Peyer's patch (tissue), 4 donors: ENCODE measurements at places on chromosomes 2 and 18. TPM values are rescaled to one million over a fixed set of nuclear protein-coding genes. Genes with fewer than 3 reads are reported as not detected.

- DNase-seq: no peak
Observed at GRCh38 chr2:200788121-200788718, 23.5 kb upstream of the BZW1 start.

The RETREG2 gene
- total RNA-seq: 44.6 TPM

GRCh38 chr2:159912580-159912979, 114.6 kb upstream of the CD302 start:
- DNase-seq: no peak

The ST3GAL5 gene
- total RNA-seq: 20.2 TPM

GRCh38 chr18:24959051-24959476, 392.9 kb downstream of the ZNF521 start:
- no peak for DNase-seq

The SGPP2 gene
- total RNA-seq: 45.1 TPM

DNA sequence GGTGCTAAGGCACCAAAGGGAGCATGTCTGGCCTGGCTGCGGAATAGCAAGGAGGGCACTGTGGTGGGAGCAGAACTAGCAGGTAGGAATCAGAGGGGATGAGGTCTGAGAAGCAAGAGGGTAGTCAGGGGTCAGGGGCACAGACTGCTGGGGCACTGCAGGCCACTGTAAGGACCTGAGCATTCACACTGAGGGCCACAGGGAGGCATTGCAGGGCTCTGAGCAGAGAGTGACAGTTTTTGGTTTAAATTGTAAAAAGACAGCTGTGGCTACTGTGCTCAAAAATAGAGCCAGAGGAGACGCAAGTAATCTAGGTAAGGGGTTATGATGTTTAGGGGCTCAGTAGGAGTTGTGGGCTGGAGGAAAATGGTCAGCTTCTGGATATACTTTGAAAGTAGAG, 41.5 kb downstream of the ARHGAP25 start:
- DNase-seq: no peak

GRCh38 chr18:43486462-43486861, 209.2 kb upstream of the SYT4 start:
- no peak for DNase-seq

The RTP5 gene
- not detected for total RNA-seq

The TTR gene
- total RNA-seq: not detected

GRCh38 chr2:237721458-237721857, 77.1 kb upstream of the RBM44 start:
- no peak for DNase-seq

GRCh38 chr2:105887256-105887655, 142.5 kb downstream of the NCK2 start:
- no peak for DNase-seq

The C2orf78 gene
- total RNA-seq: not detected

GRCh38 chr18:58152891-58153290, 108.9 kb downstream of the NEDD4L start:
- no peak for DNase-seq

GRCh38 chr2:27751377-27751776, 20.1 kb upstream of the MRPL33 start:
- no peak for DNase-seq

DNA sequence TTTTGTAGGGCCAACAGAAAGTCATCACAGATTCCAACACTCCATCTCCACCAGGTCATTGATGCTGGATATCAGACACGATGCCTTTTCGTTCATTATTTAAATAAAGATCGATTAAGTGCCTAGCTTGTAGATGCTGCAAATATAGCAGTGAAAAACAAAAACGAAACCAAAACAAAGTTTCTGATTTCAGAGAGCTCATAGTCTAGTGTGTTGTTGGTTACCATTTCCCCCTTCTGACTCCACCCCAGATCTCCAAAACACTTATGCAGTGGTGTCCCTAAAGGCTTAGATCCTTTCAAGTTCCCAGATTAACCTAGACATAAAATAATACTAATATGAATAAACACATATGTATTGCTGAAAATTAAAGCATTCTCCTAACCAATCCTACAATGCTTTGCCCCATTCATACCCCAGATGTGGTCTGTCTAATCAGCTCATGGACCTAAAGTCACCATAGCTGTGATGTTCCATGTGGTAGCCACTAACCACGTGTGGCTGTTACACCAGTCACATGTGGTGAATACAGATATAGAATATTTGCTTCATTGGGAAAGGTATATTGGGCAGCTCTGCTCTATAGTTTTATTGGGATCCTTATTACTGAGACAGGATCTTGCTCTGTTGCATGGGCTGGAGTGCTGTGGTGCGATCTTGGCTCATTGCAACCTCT, 787.2 kb downstream of the TDRD15 start:
- DNase-seq: no peak

The SPDYA gene
- 0.35 TPM for total RNA-seq

GRCh38 chr18:2847317-2848246, 776 bp downstream of the EMILIN2 start:
- peak; percentile 55 for DNase-seq

- DNase-seq: no peak
Observed at GRCh38 chr2:43685357-43685756, 9.1 kb upstream of the C1GALT1C1L start.

DNA sequence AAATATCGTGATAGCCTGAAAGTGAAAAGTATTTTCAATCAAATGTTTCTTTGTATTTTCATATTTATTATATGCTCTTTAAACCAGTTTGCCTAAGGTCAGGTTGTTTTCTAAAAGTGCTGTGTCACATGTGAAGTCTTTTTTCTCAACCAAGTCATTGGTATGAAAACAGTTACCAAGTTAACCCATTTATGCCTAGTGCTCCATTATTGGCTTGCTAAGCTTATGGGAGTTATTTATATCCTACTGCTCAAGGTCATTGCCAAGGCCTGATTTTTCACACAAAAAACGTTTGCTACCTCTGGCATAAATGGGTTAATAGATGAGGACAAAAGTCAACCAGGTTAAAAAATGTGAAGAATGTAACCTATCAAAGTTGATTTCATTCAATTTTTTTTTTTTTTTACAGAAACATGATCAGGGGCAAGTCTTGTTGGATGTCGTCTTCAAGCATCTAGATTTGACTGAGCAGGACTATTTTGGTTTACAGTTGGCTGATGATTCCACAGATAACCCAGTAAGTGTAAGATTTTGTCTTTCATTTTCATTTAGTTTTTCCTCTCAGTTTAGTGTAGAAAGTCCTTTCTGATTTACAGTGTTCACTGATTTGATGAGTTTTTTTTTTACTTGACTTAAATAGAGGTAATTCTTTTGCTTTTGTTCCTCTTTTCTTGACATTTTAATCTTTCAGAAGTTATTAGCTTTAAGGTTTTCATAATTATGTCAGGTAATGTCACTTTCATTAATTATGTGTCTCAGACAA, 102.6 kb downstream of the PTPN4 start:
- no peak for DNase-seq

DNA sequence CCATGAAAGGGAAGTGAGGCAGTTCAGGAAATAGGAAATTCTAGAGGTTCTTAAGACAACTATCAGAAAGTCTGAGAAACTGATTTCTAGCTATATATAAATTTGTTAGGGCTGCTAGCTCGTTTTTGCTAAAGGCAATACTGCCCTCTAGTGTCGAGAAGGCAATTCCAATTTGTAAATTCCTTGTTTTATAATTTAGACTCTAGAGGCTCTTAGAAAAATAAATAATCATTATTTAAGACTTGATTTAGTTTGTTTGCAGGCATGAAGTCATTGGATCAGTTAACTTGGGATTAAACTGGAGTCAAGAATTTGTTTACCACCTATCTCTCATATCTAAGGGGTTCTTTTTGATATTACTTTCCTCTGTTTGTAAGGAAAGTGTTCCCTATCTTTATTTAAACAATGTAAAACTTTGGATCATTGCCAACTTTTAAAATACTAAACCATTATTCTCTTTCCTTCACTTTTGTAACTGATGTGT, 66.2 kb downstream of the ACVR2A start:
- DNase-seq: peak; percentile 45

DNA sequence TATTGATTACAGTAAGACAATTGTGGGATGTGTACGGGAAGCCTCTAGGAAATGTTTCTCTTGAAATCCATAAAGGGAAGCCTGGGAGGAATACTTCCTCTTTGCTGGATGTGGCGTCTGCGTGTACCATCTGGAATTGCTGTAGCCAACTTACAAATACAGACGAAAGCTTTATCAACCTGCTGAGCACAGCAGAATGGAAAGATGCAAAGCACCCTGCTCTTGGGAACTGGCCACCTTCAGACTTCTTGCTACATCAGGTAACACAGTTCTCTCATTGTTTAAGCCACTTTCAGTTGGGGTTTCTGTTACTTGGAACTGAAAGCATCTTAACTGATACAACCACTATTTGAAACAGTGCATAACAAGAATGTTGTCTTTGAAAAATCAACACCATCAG, 213.8 kb downstream of the HRH4 start:
- no peak for DNase-seq

The HMSD gene
- not detected for total RNA-seq

The WNT10A gene
- 0.27 TPM for total RNA-seq

DNA sequence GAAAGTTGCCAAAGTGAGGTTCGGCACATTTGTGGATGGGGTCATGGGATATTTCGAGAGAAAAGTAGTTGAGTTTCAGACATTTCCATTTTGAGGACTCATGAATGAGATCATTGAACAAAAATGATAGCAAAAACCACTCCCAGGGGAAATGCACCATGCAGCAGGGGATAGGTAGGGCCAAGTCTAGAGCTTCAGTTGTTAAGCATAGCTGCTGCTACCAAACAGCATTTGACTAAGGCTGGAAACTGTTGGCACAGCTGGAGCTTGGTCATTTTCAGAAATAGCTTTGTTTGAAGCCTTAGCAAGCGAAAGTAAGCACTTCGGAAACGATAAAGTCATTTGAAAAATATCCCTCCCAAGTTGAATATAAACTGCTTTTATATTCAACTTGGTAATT, 431.8 kb downstream of the SOCS6 start:
- DNase-seq: no peak

The C2orf66 gene
- total RNA-seq: not detected

DNA sequence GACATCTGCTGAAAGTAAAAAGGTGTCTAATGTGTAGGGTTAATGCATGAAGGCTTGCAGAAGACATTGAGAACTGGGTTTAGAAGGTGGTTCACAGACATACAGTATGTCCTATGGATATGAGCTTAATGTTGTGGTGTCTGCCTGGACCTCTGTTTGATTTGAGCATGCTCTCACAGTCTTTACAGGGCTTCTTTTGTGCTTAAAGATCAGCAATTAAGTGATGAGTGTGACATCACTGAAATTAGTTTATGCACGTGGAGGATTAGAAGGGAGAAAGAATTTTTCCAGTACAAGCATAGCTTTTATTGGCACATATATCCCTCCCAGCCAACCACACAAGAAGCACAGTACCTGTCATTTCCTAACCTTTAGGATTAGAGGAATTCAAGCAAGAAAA, 367.5 kb upstream of the RAB12 start:
- no peak for DNase-seq

GRCh38 chr2:181673173-181673572, 7.1 kb downstream of the NEUROD1 start:
- DNase-seq: no peak

DNA sequence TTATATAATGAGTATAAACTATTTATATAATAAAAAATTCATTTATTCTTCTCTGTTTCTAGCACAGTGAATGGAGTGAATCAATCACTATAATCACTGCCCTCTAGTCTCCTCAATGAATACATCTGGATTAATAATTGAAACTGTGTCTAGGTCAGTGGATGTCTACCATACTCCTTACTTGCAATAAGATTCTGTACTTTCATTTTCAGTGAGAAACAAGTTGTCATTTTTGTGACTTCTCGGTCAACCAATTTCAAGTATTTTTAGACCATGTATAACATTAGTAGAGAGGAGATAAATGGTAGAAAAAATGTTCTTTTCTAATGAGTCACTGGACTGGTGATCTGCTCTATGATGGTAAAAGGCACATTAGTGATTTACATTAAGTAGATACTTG, 799.6 kb upstream of the CHAC2 start:
- no peak for DNase-seq

The GAREM1 gene
- 29.3 TPM for total RNA-seq

The SOX11 gene
- total RNA-seq: not detected

The PLCD4 gene
- total RNA-seq: 3.6 TPM

DNA sequence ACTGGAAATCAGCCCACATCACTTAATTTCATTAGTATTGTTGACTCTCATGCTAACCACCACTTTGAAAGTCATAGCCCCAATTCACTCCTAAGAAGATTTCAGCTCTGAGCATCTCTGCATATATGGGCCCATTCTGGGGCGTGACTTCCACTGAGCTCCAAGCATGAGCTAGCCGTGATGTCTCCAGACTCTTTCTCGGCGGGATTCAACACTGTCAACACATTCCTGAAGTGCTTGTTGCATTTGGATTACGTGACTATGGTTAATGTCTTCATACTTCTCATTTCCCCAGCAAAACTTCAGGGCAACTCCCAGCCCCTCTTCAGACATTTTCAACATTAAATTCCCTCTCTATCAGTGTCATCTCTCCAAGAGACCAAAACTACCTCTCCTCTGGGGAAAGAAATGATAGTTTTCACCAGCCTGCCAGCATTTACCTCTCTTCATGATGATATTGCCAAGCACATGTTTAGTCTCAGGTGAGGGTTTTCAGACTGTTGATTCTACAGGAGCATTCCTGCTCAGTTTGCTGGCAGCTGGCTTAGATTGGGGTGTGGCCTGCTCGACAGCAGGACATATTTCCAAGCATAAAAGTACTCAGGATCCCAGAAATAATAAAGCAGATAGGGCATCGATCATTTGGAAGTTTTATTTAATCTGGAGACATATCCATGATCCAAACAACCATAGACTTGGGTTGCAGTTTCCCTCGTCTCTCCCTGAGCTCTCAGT, 81.7 kb downstream of the FEZ2 start:
- DNase-seq: no peak

GRCh38 chr2:160557903-160558302, 64.3 kb upstream of the RBMS1 start:
- DNase-seq: no peak

The GREB1 gene
- 2.1 TPM for total RNA-seq

DNA sequence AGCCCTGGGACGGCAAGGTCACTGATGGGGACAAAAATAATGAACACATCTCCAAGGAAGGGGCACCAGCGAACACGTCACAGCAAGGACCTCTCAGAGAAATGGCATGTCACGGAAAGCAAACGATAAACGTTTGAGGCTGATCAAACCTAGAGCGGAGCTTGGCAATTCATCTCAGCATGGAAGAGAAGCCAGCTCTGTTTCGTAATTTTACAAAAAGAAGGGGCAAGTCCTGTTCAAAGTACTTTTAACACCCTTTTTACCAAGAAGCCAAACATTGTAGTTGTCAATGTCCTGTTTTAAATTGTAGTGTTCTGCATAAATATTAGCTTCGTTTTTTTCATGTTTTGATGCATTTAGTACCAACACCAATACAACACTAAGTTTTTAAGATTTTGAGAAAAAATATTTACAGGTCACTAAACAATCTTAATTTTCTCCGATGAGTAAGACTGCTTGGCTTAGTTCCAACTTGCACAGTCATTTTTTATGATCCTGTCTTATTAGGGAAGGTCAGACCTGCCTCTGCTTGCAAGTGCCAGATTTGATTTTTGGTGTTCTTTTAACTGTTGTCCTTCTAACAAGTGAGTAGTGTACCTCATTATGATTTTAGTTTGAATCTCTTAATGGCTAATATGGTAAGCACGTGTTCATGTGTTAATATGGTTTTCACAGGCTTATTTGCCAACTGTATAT, 818.5 kb upstream of the SALL3 start:
- no peak for DNase-seq
